Epithelial cell of prostate (primary cell): ENCODE measurements at places on chromosomes 2 and 18.

GRCh38 chr2:216773072-216773471 is 77.7 kb upstream of the IGFBP5 start:
- no peak for DNase-seq

- DNase-seq: no peak
Observed at GRCh38 chr18:27278131-27278530, 93.0 kb upstream of the CHST9 start.

- DNase-seq: no peak
Observed at GRCh38 chr2:88599527-88599926, 27.7 kb downstream of the EIF2AK3 start.

- no peak for DNase-seq
Observed at GRCh38 chr18:51017140-51017879, 12.7 kb upstream of the SMAD4 start.

DNA sequence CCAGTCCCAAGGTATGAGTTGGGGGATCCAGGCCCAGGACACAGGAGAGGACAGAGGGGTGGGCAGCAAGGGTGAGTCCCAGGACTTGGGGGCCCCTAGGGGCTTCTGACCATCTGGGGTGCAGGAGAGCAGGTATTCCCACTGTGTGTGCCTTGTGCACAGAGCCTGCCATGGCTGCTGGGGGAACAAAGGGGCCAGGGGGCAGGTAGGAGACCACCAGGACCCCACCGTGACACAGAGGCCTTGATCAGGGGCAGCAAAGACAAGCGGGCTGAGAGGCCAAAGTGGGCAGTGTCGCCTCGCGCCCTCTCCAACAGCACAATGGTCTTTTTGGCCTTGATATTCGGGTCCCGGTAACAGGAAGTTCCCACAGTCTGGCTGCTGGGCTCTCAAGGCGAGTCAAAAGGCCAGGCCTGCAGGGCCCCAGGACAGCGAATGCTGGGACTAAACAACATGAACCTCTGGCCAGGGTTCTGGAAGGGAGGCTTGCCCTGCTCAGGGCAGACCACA is 12.3 kb upstream of the GPR17 start:
- DNase-seq: no peak

GRCh38 chr18:58168993-58169392 is 125.0 kb downstream of the NEDD4L start:
- no peak for DNase-seq
